ENCODE measurements at places on chromosomes 12 and 14.

DNA sequence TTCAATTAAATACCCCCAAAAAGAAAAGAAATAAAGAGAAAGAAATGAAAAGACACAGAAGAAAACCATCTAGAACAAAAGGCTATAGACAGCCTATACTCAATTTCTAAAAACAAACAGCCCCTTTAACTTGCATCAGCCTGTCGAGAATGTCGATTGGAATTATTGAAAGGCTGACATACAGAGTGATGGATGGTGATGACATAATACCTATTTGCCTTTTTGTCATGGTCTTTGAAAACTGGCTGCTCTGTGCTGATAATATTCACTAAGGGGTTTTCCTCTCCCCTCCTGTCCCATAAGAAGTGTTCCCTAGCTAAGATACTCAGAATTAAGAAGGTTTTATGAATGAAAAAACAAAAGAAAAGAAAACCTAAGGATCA lies 393.7 kb downstream of the SOX5 start:
- no peak for DNase-seq

- DNase-seq, result no peak
Observed at GRCh38 chr12:56989861-56990610, 16.3 kb downstream of the ZBTB39 start.

DNA sequence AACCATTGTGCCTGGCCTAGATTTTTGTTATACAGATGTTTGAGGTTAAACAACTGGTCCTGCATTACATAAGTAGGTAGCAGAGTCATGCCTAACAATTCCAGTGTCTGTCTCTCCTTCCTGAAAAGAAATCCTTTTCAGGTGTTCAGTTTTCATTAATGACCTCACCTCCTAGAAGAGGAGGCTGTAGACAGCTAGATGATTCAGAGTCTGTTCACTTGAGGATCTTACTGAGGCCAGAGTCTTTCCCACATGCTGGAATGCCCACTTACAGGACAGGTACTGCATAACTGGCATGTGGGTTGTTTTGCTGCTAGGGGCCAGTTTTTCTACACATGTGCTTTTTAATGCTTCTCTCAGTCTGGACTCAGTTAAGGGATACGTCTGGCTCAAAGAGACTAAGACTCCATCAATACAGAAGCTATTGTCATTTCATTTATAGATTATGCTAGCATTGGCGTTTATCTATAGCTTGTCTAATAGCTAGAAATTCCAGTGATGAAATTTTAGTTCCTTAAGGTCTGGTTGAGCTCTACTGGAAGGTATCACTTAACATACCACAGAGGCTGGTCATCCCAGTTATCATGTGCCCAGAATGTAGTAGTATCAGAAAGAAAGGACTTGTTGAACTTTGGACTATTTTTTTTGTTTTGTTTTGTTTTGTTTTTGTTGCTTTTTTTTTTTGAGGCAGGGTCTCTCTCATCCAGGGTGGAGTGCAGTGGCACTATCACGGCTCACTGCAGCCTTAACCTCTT lies 206.4 kb downstream of the ERC1 start:
- DNase-seq, result no peak

GRCh38 chr14:58904776-58905175 lies 267.0 kb downstream of the DACT1 start:
- no peak for DNase-seq

DNA sequence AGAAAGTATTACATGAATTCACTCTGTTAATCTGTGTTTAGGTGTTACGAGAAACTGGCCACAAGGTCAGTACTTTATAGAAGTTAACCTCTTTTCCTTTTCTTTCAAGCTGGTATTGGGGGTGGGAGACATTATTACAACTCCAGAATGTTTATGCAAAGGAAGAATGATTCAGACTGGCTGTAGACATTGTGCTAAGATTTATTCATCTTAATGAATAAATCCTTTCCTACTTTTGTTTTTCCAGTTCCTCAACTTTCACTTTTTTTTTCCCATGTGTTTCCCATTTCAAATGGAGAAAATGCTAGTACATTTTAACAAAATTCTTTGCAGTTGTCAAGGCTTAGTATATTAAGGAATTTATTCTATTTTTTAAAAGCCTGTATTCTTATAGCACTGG lies 1.3 kb downstream of the OTOGL start:
- DNase-seq, result no peak
